ENCODE measurements at places on chromosomes 12 and 14. TPM values are rescaled to one million over a fixed set of nuclear protein-coding genes. Genes with fewer than 3 reads are reported as not detected.

- no peak overlapping the region for H3K4me3 ChIP-seq
- no peak for DNase-seq
- H3K27me3 ChIP-seq: no peaks in the 10 kb centered on the region
- peak overlapping the region; percentile 75 for H3K27ac ChIP-seq
- peaks cover 5% of the 10 kb centered on the region for H3K4me1 ChIP-seq
- H3K36me3 ChIP-seq: peaks cover 5% of the 10 kb centered on the region
Measured at GRCh38 chr14:89107626-89108025, 283.2 kb downstream of the TTC8 start.

- no peak for DNase-seq
- peaks cover 2% of the 10 kb centered on the region for H3K36me3 ChIP-seq
- no peaks in the 10 kb centered on the region for H3K27me3 ChIP-seq
- H3K27ac ChIP-seq: peak overlapping the region; percentile 75
Measured at GRCh38 chr12:53067074-53067992, 11.9 kb downstream of the SPRYD3 start.

DNA sequence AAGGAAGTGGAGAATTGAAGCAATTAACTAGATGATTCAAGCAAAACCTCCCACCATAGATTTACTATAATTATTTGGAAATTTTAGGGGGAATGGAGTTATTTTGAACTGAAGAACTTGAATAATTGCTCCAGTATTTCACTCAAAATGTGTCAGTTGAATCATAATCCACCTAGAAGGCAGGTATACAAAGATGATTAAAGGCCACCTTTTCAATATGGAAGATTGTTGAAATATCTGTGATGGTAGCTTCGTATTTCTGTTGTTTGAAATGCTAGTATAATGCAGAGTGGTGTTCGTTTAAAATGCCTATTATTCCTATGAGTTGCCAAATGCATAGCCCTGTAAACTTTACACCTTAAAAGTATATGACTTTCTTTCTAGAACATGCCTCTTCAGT lies 3.1 kb downstream of the HMGA2 start:
- DNase-seq: no peak
- H3K27me3 ChIP-seq: peaks cover 5% of the 10 kb centered on the region
- H3K4me1 ChIP-seq: peaks cover 49% of the 10 kb centered on the region
- H3K36me3 ChIP-seq: peaks cover 9% of the 10 kb centered on the region
- peak overlapping the region; percentile 99 for H3K4me3 ChIP-seq

DNA sequence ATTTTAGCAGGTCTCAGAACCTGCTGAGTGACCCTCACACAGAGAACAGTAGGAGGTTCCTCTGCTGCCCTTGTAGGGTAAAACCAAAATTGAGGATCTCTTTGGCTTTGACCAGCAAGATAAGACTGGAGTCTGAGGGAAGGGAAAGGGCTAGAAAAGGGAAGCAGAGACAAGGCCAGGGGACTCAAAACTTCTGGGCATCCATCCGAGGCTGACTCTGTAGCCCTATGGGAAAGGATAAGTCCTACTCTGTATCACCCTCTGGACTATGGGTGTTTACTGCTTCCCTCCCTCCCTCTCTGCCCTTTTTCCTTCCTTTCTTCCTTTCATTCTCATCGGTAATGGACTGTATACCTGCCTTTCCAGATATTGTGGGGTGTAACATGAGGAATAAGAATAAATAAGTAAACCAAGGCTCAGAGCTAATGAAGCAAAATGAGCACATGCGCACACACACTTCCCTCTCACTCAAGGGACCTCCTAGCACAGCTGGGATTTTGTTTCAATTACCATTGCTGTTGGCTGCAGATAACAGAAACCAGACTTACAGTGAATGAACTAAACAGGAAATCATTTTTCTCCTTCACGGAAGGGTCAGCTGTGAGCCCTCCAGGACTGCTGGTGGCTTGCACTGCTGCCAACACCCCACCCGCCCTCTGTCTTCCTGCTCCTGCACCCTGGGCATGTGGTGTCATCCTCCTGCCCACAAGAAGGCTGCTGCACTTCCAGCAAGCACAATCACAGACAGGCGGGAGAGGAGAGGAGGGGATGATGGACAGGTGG lies 404.4 kb upstream of the CCDC196 start:
- DNase-seq: no peak
- H3K4me1 ChIP-seq: no peaks in the 10 kb centered on the region
- no peak overlapping the region for H3K4me3 ChIP-seq
- H3K36me3 ChIP-seq: no peaks in the 10 kb centered on the region
- H3K27me3 ChIP-seq: no peaks in the 10 kb centered on the region

- no peaks in the 10 kb centered on the region for H3K36me3 ChIP-seq
- no peaks in the 10 kb centered on the region for H3K4me1 ChIP-seq
- H3K27ac ChIP-seq: no peak overlapping the region
Measured at GRCh38 chr14:54709444-54709843, 142.5 kb downstream of the SAMD4A start.

GRCh38 chr14:26286081-26286912 lies 311.5 kb downstream of the NOVA1 start:
- peaks cover 25% of the 10 kb centered on the region for H3K4me1 ChIP-seq
- no peak for DNase-seq
- H3K27ac ChIP-seq: no peak overlapping the region
- no peaks in the 10 kb centered on the region for H3K27me3 ChIP-seq

- peaks cover 10% of the 10 kb centered on the region for H3K4me1 ChIP-seq
- no peak overlapping the region for H3K27ac ChIP-seq
Measured at GRCh38 chr12:75997658-75998057, 33.9 kb downstream of the PHLDA1 start.

- no peak for DNase-seq
- H3K36me3 ChIP-seq: no peaks in the 10 kb centered on the region
- peaks cover 52% of the 10 kb centered on the region for H3K27me3 ChIP-seq
- H3K4me1 ChIP-seq: peaks cover 9% of the 10 kb centered on the region
- no peak overlapping the region for H3K4me3 ChIP-seq
Measured at GRCh38 chr12:113072136-113072535, 15.6 kb downstream of the DTX1 start.

DNA sequence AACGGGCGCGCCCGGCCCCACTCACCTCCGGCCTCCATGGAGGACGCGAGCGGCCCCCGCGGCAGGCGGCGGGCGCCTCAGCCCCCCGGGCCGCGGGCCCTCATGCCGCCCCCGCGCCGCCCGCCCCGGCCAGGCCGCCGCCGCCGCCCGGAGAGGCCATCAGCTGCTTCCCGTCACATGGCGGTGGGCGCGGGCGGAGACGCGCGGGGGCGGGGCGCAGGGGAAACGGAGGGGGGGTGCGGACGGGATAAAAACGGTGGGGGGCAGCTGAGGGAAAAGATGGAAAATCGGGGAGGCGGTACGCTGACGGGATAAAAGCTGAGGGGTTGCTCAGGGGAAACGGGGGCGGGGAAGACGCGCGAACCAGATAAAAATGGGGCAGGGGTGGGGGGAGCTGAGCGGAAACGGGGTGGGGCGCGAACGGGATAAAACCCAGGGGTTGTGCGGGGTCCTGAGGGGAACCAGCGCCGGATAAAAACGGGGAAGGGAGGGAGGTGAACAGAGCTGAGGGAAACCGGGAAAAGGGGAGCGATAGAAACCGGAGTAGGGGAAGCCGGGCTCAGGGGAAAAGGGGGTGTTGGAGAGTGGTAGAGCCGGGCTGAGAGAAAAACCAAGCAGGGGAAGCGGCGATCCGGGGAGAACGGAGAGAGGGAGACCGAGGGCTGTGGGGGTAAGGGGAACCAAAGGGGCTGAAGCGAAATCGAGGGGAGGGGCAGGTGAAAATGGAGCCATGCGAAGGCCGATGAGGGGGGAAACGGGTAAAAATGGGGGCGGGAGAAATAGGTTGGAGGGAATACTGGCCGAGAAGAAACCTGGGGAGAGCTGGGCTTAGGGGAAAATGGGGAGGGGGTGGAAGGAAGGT lies at the start of gene WSB2:
Gene WSB2 (minus strand): TSS at position 169 of the 862 bp plus-strand sequence. CDS start 131 bp downstream, at position 38.
- H3K27ac ChIP-seq: peak within 1 kb of the TSS; percentile 99
- H3K4me1 ChIP-seq: peaks cover 30% of the 10 kb centered on the region
- H3K4me3 ChIP-seq: peak within 1 kb of the TSS; percentile 92
- H3K36me3 ChIP-seq: peaks cover 2% of the 10 kb centered on the region
- peaks cover 2% of the 10 kb centered on the region for H3K27me3 ChIP-seq

DNA sequence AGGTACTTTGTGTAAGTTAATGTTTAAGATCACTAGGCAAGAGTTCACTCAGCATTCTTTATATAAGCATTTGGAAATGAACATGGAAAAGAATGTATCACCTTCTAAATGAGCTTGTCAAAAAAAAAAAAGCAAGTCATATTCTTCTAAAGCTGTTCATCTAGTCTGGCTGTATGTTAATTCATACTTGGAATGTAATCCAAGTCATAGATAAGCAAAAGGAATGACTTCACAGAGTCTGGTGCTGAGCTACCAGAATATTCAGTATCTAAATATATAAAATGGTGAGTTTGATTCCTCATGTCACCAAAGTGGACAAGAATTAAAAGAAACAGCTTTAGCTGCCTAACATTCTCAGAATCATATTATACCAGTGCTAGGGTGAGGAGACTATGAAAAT lies 4.9 kb downstream of the OR6C4 start:
- DNase-seq: no peak
- H3K27me3 ChIP-seq: no peaks in the 10 kb centered on the region
- no peak overlapping the region for H3K4me3 ChIP-seq
- H3K4me1 ChIP-seq: no peaks in the 10 kb centered on the region
- peaks cover 4% of the 10 kb centered on the region for H3K36me3 ChIP-seq

DNA sequence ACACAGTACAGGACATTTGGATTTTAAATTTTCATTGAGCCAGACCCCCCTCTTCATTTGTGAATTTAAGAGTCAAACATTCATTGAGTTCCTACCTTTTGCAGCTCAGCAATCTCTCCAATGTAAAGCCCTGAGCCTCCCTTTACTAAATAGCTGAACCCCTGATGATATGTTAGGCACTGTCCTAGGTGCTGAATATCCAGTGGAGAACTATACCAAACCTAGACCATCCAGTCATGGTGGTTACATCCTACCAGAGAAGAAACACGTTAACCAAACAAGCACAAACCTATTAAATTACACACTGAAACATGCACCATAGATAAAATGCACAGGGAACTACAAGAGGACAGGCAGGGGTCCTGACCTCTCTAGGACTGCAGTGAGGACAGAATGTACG lies 1585.3 kb upstream of the TMEM132C start:
- no peaks in the 10 kb centered on the region for H3K36me3 ChIP-seq
- no peak overlapping the region for H3K27ac ChIP-seq
- peaks cover 7% of the 10 kb centered on the region for H3K27me3 ChIP-seq
- H3K4me1 ChIP-seq: no peaks in the 10 kb centered on the region
- no peak overlapping the region for H3K4me3 ChIP-seq

Gene GAPDH
- 3,984 TPM for total RNA-seq

Gene TPPP2
- total RNA-seq: not detected

Gene PRMT5
- total RNA-seq: 134 TPM

Data from neural crest cell (in vitro differentiated cells).